ENCODE measurements at places on chromosomes 4 and X.

DNA sequence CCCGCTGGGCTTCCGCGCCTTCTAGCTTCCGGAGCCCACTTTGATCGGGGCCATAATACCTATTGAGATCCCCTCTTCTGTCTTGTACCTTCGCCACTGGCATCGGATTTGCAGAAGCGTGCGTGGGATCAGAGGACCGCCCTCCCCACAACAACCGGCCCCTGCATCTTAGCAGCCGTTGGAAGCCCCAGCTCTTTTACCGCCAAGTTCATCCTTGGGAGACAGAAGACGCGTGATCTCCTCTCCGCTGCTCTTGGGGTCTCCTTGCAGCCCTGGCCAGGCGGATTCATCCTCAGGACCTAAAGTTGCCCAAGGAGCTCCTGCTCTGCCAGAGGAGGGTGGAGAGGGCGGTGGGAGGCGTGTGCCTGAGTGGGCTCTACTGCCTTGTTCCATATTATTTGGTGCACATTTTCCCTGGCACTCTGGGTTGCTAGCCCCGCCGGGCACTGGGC is 1.6 kb downstream of the SLIT2 start:
- no peak for DNase-seq

DNA sequence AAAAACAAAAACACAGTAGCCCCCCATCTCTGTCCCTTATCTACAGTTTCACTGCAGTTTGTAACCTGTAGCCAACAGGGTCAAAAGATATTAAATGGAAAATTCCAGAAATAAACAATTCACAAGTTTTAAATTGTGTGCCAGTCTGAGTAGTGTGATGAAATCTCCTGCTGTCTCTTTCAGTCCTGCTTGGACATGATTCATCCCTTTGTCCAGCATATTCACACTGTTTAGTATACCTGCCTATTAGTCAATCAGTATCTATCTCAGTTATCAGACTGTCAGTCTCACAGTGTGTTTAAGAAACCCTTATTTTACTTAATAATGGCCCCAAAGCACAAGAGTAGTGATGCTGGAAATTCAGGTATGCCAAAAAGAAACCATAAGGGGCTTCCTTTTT is 21.9 kb downstream of the CNOT6L start:
- no peak for DNase-seq

GRCh38 chr4:52932591-52933470 is 70.7 kb downstream of the RASL11B start:
- no peak for DNase-seq

GRCh38 chr4:38132107-38132673 is 172.0 kb downstream of the PTTG2 start:
- no peak for DNase-seq

- peak; percentile 52 for DNase-seq
Observed at GRCh38 chr4:113049421-113050370, at the start of gene ANK2. Gene ANK2, plus strand, starts transcription at chr4:113049653. Its CDS starts 76 bp downstream, at chr4:113049729.

GRCh38 chr4:123077330-123077729 is 154.9 kb upstream of the NUDT6 start:
- DNase-seq = no peak

DNA sequence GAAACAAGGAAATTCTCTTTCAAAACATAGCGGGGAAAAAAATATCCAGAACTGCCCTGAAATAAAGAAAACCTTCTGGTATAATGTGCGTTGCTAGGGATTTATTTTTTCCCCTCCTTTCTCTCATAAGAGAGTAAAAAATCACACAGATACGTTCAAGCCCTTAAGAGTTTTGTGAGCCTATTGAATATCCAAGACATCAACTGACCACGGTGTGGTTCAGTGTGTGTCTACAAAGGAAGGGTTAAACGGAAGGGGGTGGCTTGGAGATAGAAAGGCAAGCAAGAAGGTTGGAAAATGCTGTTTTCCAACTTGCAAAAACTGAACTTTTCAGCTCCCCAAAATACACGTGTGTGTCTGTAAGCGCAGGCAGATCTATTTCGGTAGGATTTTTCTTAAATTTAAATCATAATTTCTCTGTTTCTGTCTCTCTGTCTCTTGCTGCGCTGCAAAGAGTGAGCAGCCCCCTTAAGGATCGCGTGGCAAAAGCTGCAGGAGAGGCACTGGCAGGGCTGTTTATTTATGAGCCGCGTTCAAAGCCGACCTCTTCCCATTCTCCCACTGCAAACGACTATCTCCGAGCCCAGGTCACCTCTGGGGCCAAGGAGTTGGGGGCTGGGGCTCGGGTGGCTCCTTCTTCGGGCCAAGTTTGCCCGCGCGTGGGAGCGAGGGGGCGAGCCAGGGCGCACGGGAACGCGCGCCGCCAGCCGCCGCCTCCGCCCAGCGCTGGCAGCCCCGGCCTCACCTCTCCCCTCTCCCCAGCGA is 492 bp upstream of the SLIT2 start:
- DNase-seq = no peak

GRCh38 chrX:6131287-6131686 is 97.4 kb downstream of the NLGN4X start:
- no peak for DNase-seq

- no peak for DNase-seq
Observed at GRCh38 chrX:132413459-132413858, 75.4 kb downstream of the MBNL3 start.

GRCh38 chrX:68910731-68911428 is 82.1 kb downstream of the EFNB1 start:
- DNase-seq = no peak

- DNase-seq = no peak
Observed at GRCh38 chrX:129825746-129826505, 17.8 kb downstream of the ZDHHC9 start.

DNA sequence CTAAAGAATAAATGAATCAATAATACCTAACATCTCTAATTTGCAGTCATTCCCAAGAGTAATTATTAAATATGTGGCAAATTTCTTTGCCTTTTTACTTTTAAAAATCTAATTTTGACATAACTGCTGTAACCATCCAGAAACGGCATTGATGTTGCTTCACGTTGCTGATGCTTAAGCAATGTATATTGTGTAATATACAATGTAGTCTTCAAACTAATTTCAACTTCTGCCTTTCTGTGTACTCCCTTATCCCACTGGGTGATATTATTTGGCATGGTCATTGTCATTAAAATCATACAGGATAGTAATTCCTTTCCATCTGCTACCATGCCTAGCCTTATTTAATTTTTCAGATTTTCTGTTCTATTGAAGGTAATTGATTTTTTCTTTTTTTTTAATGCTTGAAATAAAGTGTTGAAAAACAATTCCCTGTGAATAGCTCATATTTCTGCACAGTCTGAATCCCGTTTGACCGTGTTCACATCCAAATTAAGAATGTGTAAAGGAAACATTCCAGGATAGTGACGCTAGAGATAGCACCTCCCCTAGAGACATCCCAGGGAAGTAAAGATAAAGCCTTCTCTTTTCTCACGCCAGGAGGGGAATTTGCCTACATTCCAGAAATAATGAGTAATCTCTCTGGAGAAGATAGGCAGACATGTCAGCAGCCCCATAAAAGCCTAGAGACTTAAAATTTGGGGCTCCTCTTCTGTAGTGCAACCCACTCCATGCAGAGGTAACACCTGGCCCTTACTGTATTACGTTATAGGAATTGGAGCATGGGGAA is 8.6 kb downstream of the FAM200B start:
- no peak for DNase-seq

DNA sequence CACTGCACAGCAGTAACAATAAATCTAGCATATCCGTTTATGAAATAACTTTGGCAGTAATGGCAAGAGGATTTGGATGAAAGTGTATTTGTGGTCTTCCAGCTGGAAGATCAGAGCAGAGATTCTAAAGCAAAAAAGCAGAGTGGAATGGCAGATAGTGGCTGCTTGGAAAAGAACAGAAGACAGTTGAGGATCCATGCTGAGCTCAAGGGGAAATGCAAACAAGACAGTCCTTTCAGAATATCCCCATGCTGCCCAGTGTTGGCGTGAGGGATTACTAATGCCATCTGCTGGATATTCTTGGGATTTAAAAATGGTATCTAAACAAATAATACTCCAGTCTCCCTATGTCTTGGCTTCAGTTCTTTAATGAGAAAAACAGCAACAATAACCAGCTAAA is 629.1 kb upstream of the ATOH1 start:
- no peak for DNase-seq

DNA sequence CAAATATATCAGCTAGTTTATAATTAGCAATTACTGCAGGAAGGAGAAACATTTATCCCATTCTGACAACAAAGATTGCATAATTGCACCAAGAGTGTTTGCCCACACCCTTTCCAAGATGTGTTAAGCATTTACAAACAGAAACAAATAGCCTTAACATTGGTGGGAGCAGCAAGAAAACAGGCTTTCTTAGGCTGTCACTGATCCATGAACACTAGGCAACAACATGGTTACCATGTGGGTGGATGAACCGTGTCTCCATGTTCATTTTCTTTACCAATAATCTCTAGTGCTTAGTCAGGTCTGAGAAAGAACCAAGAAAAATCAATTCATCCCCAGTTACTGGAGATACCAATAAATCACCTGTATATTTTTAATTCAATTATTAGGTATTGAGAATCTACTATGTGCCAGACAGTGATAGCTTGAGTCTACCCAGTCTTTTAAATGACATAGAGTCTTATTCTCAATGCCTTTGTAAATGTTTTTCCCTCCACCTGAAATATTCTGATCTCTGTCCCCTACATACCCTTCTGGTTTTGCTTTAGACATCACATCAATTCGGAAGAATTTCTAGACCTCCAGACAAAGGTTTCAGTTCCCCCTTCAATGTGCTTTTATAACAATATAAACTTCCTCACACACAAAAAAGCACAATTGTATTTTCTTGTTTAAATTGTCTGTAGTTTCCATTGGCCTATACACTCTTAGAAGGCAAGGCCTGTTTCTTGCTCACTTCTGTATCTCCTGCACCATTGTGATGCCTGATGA is 286.6 kb downstream of the PPP1R2C start:
- no peak for DNase-seq

- DNase-seq = no peak
Observed at GRCh38 chr4:86822136-86822535, 27.0 kb downstream of the SLC10A6 start.

DNA sequence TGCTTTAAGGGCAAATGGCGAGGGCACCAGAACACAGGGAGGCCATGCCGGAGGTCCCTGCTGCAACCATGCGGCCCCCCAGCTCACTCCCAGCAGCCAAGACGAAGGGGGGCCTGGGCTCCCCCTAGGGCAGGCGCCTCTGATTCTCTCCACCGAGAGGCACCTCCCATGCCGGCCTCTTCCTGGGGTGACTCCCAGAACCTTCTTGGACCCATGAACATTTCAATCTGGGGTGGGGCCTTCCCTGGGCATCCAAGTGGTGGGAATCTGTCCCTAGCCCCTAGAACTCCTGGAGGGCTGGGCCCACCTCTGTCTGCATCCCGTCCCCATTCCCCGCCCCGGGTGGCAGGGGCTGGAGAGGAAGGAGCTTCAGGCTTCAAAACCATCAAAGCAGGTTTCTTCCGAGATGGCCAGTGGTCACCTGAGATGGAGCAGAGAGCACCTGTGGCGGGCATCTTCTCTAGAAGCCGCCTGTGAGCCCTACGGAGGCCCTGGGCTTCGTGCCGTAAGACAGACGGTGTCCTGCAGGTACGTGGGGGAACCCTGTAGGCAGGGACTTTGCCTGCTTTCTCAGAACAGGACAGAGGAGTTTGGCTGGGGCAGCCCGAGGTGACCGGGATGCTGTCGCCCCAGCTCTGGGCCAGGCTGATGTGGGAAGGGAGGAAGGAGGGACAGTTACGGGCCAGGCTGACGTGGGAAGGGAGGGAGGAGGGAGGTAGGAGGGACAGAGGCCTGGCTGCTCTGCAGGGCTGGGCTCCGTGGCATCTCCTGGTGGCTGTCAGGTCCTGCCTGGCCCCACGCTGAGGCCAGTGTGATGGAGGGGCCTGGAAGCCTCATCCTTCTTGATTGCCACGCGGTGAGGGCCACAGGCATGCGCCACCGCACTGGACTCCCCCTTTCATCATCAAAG is 6.8 kb upstream of the SLC25A6 start:
- no peak for DNase-seq

DNA sequence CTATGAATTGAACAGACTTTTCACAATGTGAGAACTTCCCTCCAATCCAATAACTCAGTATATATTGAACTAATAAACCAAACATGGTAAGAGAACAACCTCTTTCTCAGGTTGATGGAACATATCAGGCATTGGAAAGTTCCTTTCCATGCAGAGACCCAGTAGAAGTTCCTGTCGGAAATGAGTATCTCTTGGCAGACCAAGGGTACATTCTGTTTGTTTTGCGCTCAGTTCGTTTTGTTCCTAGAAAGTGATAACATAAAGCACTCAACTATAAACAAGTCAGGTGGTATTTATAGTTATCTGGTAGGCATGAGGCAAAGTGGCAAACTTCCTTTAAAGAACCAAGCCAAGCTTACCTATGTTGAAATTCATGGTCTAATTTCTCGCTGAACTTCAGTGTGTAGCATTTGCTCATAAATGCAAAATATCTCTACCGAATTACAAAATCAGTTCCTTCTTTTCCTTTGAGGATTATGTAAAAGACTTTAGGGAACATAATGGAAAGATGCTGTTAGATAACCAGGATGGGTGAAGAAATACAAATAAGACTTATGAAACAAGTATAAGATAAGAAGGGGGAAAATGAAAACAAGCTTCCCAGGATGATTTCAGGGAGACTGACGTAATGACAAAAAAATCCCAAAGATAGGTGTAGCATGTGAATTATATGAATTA is 120.3 kb downstream of the ARHGAP24 start:
- DNase-seq = no peak

DNA sequence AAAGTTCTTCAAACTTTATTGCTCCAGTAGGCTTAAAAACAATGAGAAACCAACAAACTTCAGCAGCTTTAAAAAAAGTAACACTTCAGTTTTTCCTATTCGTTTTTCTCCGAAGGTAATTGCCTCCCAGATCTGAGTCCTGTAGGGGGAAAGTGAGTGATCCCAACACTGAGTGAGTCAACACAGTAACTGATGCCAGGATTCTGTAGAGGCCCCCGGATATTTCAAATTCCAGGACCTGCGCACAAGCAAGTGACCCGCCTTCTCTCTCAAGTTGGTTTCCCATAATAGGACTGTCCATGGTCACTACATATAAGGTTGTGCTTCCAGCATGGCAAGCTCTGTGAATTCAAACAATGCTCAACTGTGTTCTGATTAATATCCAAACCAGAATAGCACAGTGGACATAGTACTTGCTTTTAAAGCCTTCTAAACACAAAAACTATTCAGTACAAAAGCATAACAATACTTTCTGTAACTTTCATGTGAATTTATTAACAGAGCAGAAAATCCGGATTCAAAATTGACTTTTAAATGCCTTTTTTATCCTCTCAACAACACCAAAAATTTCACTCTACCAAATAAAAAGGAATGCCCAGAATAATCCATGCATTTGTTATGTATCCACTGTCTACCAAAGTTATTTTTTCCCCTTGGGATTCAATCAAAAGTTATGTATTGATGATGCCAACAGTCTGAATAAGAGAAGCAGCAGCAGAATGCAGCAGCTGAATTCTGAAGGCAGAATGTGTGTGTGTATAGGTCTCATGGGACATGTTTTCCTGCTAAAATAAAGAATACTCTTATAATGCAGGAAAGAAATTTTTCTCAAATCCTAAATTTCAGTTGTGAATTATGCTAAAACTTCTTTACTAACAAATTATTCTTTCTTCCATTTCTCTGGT is at the start of gene DMD:
DMD (minus strand) TSS at position 194 of the 905 bp plus-strand sequence. CDS start 237 bp downstream, outside the sequence.
- peak; percentile 35 for DNase-seq

GRCh38 chr4:177901786-177902185 is 459.5 kb upstream of the AGA start:
- DNase-seq = no peak

- DNase-seq = no peak
Observed at GRCh38 chr4:48706736-48707135, 73.3 kb downstream of the FRYL start.
